ENCODE measurements at places on chromosomes 3 and 15.

DNA sequence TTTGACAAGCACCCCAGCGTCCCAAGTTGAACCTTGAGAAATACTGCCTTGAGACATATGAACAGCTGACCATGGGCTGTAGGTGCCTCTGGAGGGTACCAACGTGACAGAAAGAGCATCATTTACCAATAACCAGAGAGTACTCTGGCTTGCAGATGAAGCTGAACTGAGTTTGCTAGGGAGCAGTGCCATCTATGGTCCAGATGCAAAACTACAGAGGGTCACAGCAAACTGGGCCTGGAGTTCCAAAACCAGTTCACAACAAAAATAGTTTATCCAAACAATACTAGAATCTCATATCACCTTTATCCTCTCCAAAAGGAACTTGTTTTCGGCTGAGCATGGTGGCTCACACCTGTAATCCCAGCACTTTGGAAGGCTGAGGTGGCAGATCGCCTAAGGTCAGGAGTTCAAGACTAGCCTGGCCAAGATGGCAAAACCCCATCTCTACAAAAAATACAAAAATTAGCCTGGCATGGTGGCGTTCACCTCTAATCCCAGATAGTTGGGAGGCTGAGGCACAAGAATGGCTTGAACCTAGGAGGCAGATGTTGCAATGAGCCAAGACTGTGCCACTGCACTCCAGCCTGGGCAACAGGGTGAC is 69.3 kb downstream of the CHAC1 start:
- peak; percentile 4 for DNase-seq

DNA sequence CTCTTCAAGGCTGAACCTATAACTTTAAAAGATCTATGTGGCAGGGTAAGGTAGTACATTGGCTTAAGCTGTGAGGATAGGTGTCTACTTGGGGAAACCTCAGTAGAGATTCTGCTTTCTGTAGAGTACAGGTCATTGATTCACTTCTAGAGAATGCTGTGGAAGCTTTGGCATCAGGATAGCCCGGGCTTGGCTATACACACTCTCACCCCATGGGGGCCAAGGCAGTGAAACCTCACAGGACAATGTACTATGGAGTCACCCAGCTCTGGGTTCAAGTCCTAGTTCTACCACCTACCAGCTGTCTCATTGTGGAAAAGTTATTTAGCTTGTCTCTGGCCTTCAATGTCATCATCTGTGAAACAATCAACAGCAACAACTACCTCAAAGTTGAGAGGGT is 9.0 kb downstream of the MTFMT start:
- no peak for DNase-seq

DNA sequence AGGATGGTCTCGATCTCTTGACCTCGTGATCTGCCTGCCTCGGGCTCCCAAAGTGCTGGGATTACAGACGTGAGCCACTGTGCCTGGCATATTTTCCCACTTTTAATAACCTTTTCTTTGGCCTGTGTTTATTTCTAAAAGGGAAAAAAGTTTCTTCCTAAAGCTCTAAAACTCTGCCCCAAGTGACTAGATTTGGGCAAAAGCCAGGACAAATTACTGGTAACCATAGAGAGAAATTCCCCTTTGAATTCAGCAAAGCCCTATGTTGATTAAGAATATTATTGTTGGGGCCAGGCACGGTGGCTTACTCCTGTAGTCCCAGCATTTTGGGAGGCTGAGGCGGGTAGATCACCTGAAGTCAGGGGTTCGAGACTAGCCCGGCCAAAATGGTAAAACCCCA is 11.5 kb upstream of the TRPM7 start:
- DNase-seq, result no peak

- DNase-seq, result no peak
Measured at GRCh38 chr3:186515125-186515524, 29.1 kb downstream of the CRYGS start.

GRCh38 chr15:74793135-74794028 is 11.5 kb downstream of the CSK start:
- peak; percentile 62 for DNase-seq
